ENCODE measurements at places on chromosomes 2 and 18.

DNA sequence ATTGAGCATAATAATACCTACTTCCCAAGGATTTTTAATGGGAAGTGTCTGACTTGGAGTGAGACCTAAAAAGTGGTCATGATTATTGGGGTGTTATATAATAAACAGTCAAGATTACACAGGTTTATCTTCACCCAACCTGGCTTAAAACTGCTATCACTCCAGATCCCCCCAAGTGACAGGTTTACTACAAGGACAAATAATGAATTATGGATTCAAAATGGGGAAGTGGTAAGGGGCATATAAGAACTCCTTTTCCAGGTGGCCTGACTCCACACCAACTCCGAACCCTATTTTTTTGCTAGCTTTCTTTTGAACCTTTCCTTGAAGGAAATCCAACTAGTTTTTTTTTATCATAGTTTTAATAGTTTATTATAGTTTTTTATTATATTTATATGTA, 663.0 kb upstream of the FANCL start:
- DNase-seq: no peak

GRCh38 chr2:49753344-49753985, 599.1 kb upstream of the FSHR start:
- no peak for DNase-seq

- DNase-seq: no peak
These were observed 222.6 kb downstream of the INSIG2 start for GRCh38 chr2:118310681-118311429.

DNA sequence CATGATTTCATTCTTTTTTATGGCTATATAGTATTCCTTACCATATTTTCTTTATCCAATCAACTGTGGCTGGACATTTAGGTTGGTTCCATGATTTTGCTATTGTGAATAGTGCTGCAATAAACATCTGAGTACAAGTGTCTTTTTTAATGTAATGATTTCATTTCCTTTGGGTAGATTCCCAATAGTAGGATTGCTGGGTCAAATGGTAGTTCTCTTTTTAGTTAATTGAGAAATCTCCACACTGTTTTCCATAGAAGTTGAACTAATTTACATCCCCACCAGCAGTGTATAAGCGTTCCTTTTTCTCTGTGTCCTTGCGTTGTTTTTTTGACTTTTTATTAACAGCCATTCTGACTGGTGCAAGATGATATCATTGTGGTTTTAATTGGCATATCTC, 59.1 kb upstream of the IL1RL1 start:
- no peak for DNase-seq

DNA sequence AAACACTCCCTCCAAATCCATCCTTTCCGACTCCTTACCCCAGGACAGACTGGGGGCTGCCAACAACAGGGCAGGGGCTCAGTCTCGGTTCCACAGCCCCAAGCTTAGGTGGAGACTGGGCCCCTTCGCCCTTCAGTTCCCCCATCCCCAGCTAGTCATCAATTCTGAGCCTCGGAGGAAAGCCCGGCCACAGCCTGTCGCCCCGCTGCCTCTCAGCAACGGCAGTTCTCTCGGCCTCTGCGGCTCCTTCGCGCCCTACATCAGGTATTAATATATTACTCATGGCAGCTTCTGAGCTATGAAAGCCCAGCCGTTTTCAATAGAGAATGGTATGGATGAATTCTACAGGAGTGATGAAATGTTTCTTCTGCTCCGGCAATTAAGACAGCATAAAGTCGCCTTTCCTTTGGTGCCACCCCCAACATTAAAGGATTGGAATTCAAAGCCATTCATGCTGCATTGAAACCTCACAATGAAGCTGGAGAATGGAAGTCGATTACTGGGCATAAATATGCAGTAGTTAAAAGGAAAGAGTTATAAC, 2.8 kb downstream of the HDAC4 start:
- DNase-seq: no peak

- DNase-seq: no peak
These were observed 15.7 kb upstream of the AMMECR1L start for GRCh38 chr2:127901339-127902056.

DNA sequence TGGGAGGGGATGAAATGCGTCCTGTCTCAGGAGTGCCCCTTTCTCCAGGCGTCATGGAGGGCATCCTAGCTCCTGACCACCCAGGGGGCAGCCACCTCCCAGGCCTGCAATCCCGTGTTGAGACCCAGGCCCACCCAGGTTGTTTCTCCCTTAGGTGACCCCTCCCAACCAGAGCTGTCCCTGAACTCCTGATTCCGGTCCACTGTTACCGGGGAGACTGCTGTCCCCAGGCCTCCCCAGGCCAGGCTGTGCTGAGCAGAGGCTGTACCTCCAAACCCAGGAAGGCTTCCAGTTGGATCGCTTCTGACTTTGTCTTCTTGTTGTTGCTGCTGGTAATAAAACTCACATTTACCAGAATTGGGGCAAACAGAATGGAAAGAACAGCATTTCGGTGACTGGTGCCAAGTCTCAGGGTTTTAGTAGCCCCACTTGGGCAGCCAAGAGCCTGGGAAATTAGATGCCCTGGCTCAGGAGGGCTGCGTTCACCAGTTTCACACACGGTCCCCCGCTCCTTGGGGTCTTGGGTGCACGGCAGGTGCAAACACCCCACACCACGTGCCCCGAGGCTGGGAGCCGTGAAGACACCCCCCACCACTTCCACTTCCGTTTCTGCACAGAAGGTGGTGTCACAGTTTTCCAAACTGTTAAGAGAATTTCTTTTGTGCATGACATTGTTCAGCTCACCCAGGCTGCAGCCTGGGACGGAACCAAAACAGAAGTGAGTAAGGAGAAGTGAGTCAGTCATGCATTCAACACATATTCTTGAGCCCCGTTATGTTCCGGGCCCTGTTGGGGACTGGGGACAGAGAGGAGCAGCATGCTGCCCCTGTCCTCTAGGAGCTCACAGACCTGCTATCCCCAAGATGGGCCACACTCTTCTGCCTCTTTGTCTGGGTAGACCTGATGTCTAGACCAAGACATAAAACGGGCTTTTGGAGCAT, 29.4 kb downstream of the ITM2C start:
- DNase-seq: no peak

GRCh38 chr2:112138159-112139032, at the start of gene FBLN7:
TSS of gene FBLN7 (plus strand) at chr2:112138385. CDS start at chr2:112138656, 271 bp downstream.
- DNase-seq: no peak

DNA sequence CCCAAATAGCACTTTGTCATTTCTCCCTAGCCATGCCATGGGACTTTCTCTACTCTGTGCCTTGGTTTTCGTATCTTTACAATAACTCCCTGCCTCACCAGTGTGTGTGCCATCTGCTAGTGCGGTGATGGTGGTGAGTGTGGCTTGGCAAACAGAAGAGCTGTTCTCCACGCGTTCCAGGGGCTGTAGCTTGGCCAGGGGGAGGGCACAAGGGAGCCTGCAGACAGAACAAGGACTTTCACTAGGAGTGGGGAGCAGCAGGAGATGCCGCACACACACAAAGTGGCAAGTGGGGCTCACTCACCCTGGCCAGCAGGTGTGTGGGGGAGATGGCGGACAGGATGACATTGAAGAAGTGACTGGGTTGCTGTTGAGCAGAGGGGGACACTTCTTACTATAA, 196.9 kb downstream of the HAUS1 start:
- DNase-seq: no peak

GRCh38 chr18:45538444-45538843, 76.8 kb upstream of the SLC14A2 start:
- DNase-seq: no peak

DNA sequence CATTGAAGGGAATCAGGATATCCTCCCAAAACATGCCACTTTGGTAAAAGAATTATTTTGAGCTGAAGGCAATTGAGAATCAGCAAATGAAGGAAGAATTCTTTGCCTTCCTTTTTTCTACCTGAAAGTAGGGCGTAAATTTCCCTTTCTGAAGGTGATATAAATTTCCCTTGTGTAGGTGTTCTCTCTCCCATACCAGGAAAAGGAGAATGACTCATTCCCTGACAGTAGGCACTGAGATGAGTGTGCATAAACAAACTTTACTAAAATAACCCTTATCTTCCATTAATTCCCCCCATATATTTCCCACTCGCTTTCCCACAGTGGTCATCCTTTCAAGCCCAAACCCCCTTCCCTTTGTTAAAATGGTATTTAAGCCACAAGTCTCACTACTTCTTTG, 1339.0 kb downstream of the LRP1B start:
- no peak for DNase-seq

DNA sequence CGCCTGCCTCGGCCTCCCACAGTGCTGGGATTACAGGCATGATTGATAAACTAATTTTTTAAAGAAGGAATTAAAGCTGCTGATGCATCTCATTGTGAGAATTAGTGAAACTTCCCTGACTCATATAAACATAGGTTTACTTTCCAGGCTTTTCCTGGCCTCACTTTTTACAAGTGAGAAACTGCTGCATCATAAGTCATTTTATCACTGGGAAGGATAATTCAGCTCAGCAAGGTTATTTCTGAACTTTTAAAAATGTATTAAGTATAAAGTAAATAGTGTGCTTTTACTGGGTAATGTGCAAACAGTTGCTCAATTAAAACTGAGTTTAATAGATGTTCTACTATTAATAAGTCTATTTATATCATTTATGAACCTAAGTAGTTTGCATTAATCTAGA, 1130.3 kb upstream of the CDH2 start:
- DNase-seq: no peak

Measured in CD4-positive, alpha-beta T cell treated with Interleukin-17A for 1 hour (primary cell).